ENCODE measurements at places on chromosomes 12 and 14. TPM values are rescaled to one million over a fixed set of nuclear protein-coding genes. Genes with fewer than 3 reads are reported as not detected.

- DNase-seq: no peak
- H3K27ac ChIP-seq: no peak overlapping the region
- no peaks in the 10 kb centered on the region for H3K36me3 ChIP-seq
- peaks cover 30% of the 10 kb centered on the region for H3K4me1 ChIP-seq
Measured at GRCh38 chr12:3325736-3326135, 165.3 kb upstream of the PRMT8 start.

DNA sequence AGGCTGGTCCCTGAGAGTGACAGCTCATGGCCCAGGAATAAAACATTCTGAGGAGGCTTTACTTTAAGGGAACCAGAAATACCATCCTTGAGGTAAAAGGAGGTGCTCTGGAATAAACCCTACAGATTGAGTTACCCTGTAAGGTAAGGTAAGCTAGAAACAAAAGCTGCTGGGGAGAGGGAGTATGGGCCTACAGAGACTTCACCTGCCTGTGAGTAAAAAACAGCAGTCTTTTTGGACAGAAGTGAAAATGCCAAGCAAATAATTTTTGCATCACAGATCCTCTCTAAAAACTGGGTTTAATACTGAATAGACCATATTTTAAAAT, 41.2 kb downstream of the CORO1C start:
- H3K36me3 ChIP-seq: peaks cover 15% of the 10 kb centered on the region
- H3K27ac ChIP-seq: peak overlapping the region; percentile 96
- no peaks in the 10 kb centered on the region for H3K27me3 ChIP-seq
- H3K4me1 ChIP-seq: peaks cover 34% of the 10 kb centered on the region
- no peak for DNase-seq

GRCh38 chr12:59040043-59040442, 119.7 kb upstream of the LRIG3 start:
- no peaks in the 10 kb centered on the region for H3K4me1 ChIP-seq
- no peak overlapping the region for H3K4me3 ChIP-seq
- DNase-seq: no peak
- H3K27ac ChIP-seq: no peak overlapping the region
- H3K36me3 ChIP-seq: no peaks in the 10 kb centered on the region
- no peaks in the 10 kb centered on the region for H3K27me3 ChIP-seq

GRCh38 chr12:100926669-100927248, 132.2 kb downstream of the ANO4 start:
- H3K4me1 ChIP-seq: no peaks in the 10 kb centered on the region
- no peaks in the 10 kb centered on the region for H3K36me3 ChIP-seq
- no peak overlapping the region for H3K27ac ChIP-seq
- no peak for DNase-seq
- H3K27me3 ChIP-seq: no peaks in the 10 kb centered on the region

DNA sequence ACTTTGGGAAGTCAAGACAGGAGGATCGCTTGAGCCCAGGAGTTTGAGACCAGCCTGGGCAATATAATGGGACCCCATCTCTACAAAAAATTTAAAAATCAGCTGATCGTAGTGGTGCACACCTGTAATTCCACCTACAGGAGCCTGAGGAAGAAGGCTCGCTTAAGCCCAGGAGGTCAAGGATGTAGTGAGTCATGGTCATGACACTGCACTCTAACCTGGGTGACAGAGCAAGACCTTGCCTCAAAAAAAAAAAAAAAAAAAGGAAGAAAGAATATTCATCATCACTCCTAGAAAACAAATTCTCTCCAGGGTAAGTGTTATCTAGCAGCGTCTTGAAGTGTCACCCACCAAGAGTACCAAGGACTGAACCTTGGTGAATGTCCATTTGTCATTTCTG, 34.2 kb upstream of the PLXNC1 start:
- no peak for DNase-seq
- H3K4me1 ChIP-seq: no peaks in the 10 kb centered on the region
- H3K27me3 ChIP-seq: no peaks in the 10 kb centered on the region
- no peak overlapping the region for H3K27ac ChIP-seq
- H3K4me3 ChIP-seq: no peak overlapping the region

DNA sequence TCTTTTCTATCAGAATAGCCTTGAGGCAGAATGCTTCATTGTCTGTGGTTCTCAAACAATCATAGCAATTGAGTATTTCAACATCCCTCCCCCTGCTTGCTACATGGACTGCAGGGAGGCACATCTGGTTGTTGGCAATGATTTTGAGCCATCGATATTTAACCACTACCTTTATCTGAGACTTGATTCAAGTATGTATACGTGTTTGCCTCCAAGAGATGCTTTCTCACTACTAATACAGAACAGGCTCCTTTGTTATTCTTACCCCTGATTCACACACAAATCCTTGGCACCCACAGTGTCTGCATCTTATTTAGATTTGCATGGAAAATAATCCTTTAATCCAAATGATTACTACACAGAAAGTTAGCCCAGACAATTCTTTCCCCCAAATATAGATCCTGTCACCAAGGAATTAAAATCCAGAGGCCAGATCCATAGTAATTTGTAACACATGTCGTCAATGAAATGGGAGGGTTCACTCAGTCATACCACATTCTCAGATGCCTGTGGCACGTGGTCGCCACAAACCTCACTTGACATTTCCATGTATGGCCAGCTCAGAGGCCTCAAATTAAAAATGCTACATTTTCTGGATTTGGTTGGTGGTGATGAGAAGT, 199.3 kb downstream of the ITPR2 start:
- no peaks in the 10 kb centered on the region for H3K27me3 ChIP-seq
- H3K4me1 ChIP-seq: peaks cover 14% of the 10 kb centered on the region
- H3K27ac ChIP-seq: no peak overlapping the region
- no peak for DNase-seq
- no peaks in the 10 kb centered on the region for H3K36me3 ChIP-seq
- H3K4me3 ChIP-seq: no peak overlapping the region

GRCh38 chr12:113190761-113191160, 5.2 kb downstream of the RITA1 start:
- peaks cover 3% of the 10 kb centered on the region for H3K4me1 ChIP-seq
- H3K36me3 ChIP-seq: peaks cover 9% of the 10 kb centered on the region
- H3K4me3 ChIP-seq: no peak overlapping the region
- H3K27ac ChIP-seq: no peak overlapping the region

DNA sequence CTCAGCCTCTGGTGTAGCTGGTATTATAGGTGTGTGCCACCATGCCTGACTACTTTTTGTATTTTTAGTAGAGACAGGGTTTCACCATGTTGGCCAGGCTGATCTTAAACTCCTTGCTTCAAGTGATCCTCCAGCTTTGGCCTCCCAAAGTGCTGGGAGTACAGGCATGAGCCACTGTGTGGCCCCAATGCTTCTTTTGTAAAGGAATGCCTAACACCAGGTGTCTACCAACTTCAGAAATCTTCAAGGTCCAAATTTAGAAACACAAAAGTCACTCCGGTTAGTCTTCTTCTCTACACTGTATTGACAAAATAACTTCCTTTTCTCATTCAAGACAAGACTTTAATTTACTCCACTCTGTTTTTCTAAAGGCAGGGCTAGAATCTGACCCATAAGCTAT, 188.7 kb downstream of the PRKD1 start:
- H3K4me3 ChIP-seq: no peak overlapping the region
- DNase-seq: no peak
- H3K4me1 ChIP-seq: peaks cover 34% of the 10 kb centered on the region

GRCh38 chr12:108210001-108210400, 80.9 kb downstream of the WSCD2 start:
- DNase-seq: no peak
- no peak overlapping the region for H3K4me3 ChIP-seq
- no peaks in the 10 kb centered on the region for H3K36me3 ChIP-seq
- H3K27me3 ChIP-seq: peaks cover 37% of the 10 kb centered on the region
- no peaks in the 10 kb centered on the region for H3K4me1 ChIP-seq

- no peak for DNase-seq
- H3K36me3 ChIP-seq: no peaks in the 10 kb centered on the region
- H3K4me3 ChIP-seq: no peak overlapping the region
- H3K4me1 ChIP-seq: no peaks in the 10 kb centered on the region
- H3K27me3 ChIP-seq: peaks cover 11% of the 10 kb centered on the region
- no peak overlapping the region for H3K27ac ChIP-seq
Measured at GRCh38 chr14:98950353-98950895, 321.6 kb downstream of the BCL11B start.

- DNase-seq: no peak
- no peak overlapping the region for H3K4me3 ChIP-seq
- H3K27ac ChIP-seq: no peak overlapping the region
- no peaks in the 10 kb centered on the region for H3K27me3 ChIP-seq
- peaks cover 30% of the 10 kb centered on the region for H3K4me1 ChIP-seq
- H3K36me3 ChIP-seq: peaks cover 6% of the 10 kb centered on the region
Measured at GRCh38 chr14:75274899-75275569, 3.6 kb upstream of the FOS start.

GRCh38 chr14:62796431-62796830, 248.8 kb downstream of the KCNH5 start:
- no peaks in the 10 kb centered on the region for H3K36me3 ChIP-seq
- no peaks in the 10 kb centered on the region for H3K27me3 ChIP-seq
- no peak overlapping the region for H3K27ac ChIP-seq
- H3K4me3 ChIP-seq: no peak overlapping the region
- no peaks in the 10 kb centered on the region for H3K4me1 ChIP-seq
- DNase-seq: no peak

GRCh38 chr12:88448337-88448915, 131.8 kb downstream of the KITLG start:
- no peaks in the 10 kb centered on the region for H3K36me3 ChIP-seq
- H3K4me3 ChIP-seq: no peak overlapping the region
- H3K27ac ChIP-seq: no peak overlapping the region
- no peaks in the 10 kb centered on the region for H3K4me1 ChIP-seq
- no peaks in the 10 kb centered on the region for H3K27me3 ChIP-seq

DNA sequence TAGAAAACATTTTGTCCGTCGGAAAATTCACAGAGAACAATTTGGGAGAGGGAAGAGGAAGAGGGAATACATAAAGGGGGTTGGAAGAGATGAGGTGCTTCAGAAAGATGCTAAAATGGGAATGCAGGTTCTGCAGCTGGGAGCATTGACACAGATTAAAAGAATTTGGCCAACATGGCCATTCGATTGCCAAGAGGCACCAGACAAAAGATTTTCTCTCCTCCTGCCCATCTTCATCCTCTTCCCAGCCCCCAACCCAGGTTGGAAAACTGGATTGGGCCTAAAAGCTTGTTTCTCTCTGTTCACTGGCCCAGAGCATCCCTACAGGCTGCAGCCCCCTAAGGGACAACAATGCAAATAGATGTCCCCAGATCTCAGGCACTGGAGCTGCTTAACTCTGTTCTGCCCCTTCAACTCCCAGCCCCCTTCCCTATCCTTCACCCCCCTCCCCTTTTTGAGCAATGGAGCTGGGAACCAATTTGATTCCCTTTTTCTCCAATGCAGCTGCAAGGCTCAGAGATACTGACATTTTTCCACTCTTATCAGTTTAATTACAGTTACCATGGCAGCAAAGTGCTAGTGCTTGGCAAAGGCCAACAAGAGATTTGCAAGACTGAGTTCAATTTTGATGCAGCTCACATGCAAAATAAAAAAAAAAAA, 1.9 kb downstream of the LMO3 start:
- no peak overlapping the region for H3K27ac ChIP-seq
- peaks cover 50% of the 10 kb centered on the region for H3K27me3 ChIP-seq
- H3K4me3 ChIP-seq: no peak overlapping the region
- H3K36me3 ChIP-seq: no peaks in the 10 kb centered on the region

GRCh38 chr12:53232646-53233461, 845 bp upstream of the RARG start:
- peak; percentile 53 for DNase-seq
- no peaks in the 10 kb centered on the region for H3K27me3 ChIP-seq
- no peaks in the 10 kb centered on the region for H3K36me3 ChIP-seq
- H3K4me1 ChIP-seq: peaks cover 30% of the 10 kb centered on the region
- peak overlapping the region; percentile 66 for H3K4me3 ChIP-seq

GRCh38 chr14:73651005-73651404, 6.2 kb downstream of the DNAL1 start:
- no peak for DNase-seq
- no peaks in the 10 kb centered on the region for H3K27me3 ChIP-seq
- H3K36me3 ChIP-seq: peaks cover 23% of the 10 kb centered on the region
- H3K27ac ChIP-seq: no peak overlapping the region
- peaks cover under 1% of the 10 kb centered on the region for H3K4me1 ChIP-seq
- H3K4me3 ChIP-seq: no peak overlapping the region

- no peak overlapping the region for H3K4me3 ChIP-seq
- no peaks in the 10 kb centered on the region for H3K4me1 ChIP-seq
- DNase-seq: no peak
- no peaks in the 10 kb centered on the region for H3K36me3 ChIP-seq
- no peaks in the 10 kb centered on the region for H3K27me3 ChIP-seq
- no peak overlapping the region for H3K27ac ChIP-seq
Measured at GRCh38 chr12:82781309-82781997, 94.7 kb downstream of the TMTC2 start.

GRCh38 chr12:12646483-12647072, 34.9 kb downstream of the CREBL2 start:
- H3K27ac ChIP-seq: no peak overlapping the region
- H3K4me3 ChIP-seq: no peak overlapping the region
- H3K36me3 ChIP-seq: peaks cover 4% of the 10 kb centered on the region
- H3K4me1 ChIP-seq: no peaks in the 10 kb centered on the region
- no peak for DNase-seq

- H3K4me3 ChIP-seq: no peak overlapping the region
- no peaks in the 10 kb centered on the region for H3K4me1 ChIP-seq
- no peaks in the 10 kb centered on the region for H3K27me3 ChIP-seq
- DNase-seq: no peak
- H3K36me3 ChIP-seq: no peaks in the 10 kb centered on the region
- no peak overlapping the region for H3K27ac ChIP-seq
Measured at GRCh38 chr14:68173227-68173972, 353.8 kb downstream of the RAD51B start.

DNA sequence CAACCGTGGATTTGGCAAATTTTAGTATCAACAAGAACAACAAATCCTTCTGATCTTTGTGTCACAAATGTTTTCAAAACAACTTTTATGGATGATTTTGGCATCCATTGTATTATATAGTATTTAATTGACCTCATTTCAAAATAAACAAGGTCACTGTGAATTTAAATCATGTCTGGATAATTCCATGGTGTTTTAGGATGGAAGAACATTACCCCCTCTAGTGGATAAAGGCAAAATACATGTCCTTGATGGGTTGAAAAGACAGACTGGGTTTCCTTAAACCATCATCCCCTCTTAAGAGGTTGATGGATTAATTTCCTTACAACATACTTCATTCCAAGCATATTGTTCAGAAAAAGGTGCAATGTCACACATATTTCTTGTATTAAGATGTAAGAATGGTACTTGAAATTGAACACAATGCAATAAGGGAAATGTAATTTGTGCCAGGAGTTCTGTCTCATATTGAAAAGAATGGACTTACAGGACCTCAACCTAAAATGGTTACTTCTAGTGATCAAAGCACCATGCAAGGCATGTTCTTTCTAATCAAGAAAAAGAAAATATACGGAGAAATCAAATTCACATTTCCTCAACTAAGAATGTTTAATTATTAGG, 352.0 kb downstream of the BCAT1 start:
- no peaks in the 10 kb centered on the region for H3K4me1 ChIP-seq
- H3K4me3 ChIP-seq: no peak overlapping the region
- no peaks in the 10 kb centered on the region for H3K27me3 ChIP-seq
- no peak for DNase-seq
- no peaks in the 10 kb centered on the region for H3K36me3 ChIP-seq

Gene TAS2R43
- not detected for total RNA-seq

Gene CCDC175
- not detected for total RNA-seq

Gene IL26
- total RNA-seq: not detected

Gene FANCM
- total RNA-seq: 4.2 TPM
